ENCODE measurements at places on chromosomes 2 and 18. TPM values are rescaled to one million over a fixed set of nuclear protein-coding genes. Genes with fewer than 3 reads are reported as not detected.

The DPYSL5 gene
- total RNA-seq = not detected

The SLC23A3 gene
- 5.2 TPM for total RNA-seq

The KIAA2012 gene
- total RNA-seq = not detected

The SGPP2 gene
- total RNA-seq = not detected

The MAB21L4 gene
- not detected for total RNA-seq

The NGEF gene
- 0.26 TPM for total RNA-seq

The CCDC141 gene
- not detected for total RNA-seq

GRCh38 chr18:24786027-24786426, 325.6 kb downstream of the HRH4 start:
- no peak for DNase-seq

DNA sequence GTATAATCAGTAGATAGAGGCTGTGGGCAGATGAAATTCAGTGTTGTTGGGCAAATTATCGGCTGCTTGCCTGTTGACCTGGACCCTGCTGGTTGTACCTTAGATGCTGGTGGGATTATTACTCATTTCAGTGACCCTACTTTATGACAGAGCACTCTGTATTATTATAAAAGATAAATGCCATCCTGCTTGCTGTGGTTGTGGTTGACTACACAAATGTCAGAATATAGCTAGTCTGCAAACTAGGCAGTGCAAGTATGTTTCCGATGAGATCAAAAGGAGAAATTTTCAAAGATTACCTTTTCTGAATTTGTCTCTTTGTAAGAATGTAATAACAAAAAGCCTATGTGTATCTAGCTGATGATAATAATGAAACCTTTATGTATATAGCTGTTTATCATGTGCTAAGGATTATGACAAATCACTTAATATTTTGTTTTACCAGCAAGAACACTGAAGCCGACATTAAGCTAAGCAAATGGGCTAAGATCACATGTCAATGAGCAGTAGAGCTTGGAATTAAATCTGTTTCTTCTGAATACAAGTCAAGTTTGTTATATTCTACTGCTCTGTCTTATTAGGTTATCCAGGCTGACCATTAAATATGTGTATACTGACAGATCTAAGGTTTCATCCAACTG, 219.2 kb downstream of the CAMKMT start:
- DNase-seq = no peak

- no peak for DNase-seq
These were observed 290.7 kb upstream of the SLC14A2 start for GRCh38 chr18:45324495-45325113.

- DNase-seq = no peak
These were observed 22.5 kb upstream of the MAP3K20 start for GRCh38 chr2:173053043-173053699.

DNA sequence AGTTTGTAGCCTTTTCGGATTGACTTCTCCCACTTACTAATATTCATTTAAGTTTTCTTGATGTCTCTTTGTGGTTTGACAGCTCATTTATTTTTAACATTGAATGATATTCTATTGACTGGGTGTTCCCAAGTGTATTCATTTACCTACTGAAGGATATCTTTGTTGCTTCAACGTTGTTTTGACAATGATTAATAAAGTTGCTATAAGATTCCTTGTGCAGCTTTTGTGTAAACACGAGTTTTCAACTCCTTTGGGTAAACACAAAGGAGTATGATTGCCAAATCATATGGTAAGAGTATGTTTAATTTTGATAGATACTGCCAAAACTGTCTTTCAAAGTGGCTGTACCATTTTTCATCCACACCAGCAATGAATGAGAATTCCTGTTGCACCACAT, 1200.9 kb downstream of the DSC3 start:
- DNase-seq = no peak

GRCh38 chr18:6879508-6880195, 150.1 kb downstream of the ARHGAP28 start:
- DNase-seq = no peak

GRCh38 chr2:208595386-208596275, 189.0 kb downstream of the PTH2R start:
- no peak for DNase-seq

- DNase-seq = no peak
These were observed 38.0 kb downstream of the CYP1B1 start for GRCh38 chr2:38037757-38038621.

- DNase-seq = no peak
These were observed 209.1 kb upstream of the ID2 start for GRCh38 chr2:8472545-8473323.

- DNase-seq = no peak
These were observed 73.3 kb upstream of the CAPN13 start for GRCh38 chr2:30880516-30880915.

GRCh38 chr18:76410660-76411417, 84.2 kb downstream of the ZNF516 start:
- no peak for DNase-seq

GRCh38 chr2:21067859-21068537, 24.1 kb upstream of the APOB start:
- no peak for DNase-seq

- no peak for DNase-seq
These were observed 228.6 kb downstream of the TNS1 start for GRCh38 chr2:217774232-217774631.

DNA sequence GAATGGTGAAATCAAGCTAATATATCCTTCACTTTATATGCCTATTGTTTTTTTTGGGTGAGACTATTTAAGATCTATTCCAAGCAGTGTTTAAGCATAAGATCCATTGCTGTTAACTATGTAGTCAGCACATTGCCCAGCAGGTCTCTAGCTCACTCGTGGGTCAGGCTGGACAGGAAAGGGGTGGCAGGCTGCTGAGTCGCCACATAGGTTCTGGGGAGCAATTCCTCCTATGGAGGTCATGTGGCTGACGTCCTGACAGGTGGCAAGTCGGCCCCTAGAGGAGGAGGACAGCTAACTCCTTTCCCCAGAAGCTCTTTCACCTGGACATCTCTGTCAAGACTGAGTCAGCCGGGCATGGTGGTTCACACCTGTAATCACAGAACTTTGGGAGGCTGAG, 13.9 kb upstream of the RAB31 start:
- no peak for DNase-seq
